ENCODE measurements at places on chromosomes 12 and 14. TPM values are rescaled to one million over a fixed set of nuclear protein-coding genes. Genes with fewer than 3 reads are reported as not detected.

The KLRF1 gene
- polyA plus RNA-seq: 0.84 TPM

DNA sequence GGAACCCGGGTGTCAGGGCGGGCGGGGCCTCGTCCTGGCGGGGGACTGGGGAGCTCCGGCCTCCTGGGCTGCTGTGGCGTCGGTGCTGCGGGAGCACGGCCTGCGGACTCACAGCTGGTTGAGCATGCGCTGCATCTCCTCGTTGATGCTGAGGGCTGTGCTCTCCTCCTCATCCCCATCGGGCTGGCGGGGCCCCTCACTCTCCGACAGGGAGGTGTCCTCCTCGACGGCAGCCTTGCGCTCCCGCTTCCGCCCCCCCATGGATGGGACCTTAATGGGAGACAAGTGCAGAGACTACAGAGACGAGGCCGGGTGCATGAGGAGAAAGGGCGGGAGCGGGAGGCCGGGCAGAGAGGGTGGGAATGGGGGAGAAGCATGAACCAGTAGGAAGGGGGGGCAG lies 7.3 kb downstream of the IFFO1 start:
- DNase-seq: no peak

- no peak for DNase-seq
Observed at GRCh38 chr12:45326358-45326975, 110.6 kb downstream of the ANO6 start.

GRCh38 chr12:19752712-19753111 lies 313.4 kb downstream of the AEBP2 start:
- no peak for DNase-seq

DNA sequence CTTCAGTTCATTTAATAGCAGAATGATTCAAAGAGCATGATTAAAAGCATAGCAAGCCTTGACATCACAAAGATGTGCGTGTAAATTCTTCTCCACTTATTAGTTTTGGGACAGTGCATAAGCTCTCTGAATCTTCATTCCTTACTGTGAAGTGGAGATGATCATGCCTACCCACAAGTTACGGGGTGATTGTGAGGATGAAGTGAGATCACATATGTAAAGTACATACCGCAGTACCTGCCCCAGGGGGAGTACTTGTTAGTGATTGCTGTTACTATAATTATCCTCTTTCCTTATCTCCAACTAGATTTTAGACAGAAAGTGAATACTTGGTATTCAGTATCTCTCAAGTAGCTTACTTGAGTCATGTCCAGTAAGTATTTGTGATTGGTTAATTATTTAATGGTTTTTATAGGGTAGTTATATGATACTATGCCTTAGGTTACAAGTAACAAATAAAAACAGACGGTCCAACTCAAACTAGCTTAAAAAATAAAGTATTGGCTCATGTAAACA lies 6.0 kb downstream of the RAD9B start:
- no peak for DNase-seq

DNA sequence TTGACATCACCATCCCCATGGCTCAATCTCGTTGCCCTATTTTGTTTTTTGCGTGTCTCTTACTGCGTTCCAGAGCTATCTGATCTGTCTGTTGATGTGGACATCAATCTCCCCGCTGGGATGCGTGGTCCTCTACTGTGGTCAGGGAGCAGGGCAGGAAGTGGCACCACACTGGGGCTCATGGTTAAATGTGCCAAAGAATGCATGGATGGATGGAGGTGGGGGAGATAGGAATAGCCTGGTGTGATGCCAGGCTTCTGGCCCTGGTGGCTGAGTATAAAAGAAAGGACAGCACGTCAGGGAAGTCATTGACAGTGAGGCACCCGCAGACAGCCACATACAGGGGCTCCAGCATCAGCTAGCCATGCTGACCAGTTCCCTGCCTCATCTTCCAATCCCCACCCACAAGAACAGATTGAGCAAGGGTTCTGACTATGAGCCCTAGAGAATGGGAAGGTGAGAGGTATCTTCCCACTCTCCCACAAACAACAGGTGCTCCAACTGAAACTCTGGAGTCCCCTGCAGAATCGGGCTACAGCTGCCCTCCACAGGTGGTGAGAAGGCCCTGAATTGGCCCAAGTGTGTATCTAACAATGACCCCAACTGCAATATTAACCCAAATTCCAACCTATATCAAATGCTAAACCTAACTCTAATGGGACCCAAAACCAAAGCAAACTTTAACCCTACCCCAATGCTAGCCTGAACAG lies 2.7 kb upstream of the BEGAIN start:
- no peak for DNase-seq

DNA sequence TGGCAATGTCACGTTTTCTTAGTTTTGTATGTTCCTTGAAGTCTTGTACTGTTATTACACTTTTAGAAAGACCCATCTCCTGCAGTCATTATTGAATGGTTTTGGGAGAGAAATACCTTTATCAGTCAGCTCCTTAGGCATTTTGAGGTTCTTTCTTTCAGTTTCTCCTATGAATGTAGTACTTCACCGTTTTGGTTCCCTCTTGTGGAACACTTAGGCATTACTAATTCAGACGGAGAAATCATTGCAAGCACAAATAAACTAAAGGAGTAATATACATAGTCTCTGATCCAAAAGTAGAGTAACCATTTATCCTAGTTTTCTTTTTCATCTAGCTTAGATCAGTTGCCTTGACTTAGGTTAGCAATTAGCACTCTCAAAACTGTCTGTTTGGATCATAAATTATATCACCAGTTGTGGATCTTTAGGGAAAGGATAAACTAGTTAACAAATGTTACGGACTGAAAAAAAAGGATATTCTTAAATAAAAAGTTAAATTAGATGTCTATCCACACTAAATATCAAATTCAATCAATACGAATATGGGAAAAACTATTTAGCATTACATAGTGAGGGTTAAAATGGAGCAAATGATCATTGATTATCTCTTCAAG lies 1538.3 kb upstream of the SEL1L start:
- DNase-seq: no peak

DNA sequence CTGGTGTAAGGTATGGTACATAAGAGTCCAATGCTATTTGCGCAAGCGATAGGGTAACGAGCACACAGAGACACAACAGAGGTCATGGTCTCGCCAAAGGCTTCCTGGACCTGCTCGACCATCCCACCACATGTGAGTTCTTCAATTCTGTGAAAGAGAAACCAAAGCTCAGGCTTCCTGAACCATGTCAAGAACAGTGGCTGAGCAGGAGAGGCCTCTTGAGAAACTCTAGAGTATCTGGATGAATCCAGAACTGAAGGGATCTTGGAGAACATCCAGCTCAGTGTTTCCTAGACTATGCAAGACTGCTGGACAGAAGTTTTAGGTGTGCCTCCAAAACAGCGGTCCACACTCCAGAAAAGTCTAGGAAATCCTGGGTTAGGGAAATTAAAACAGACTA lies 114.5 kb downstream of the TRAFD1 start:
- no peak for DNase-seq

The CDC42BPB gene
- polyA plus RNA-seq: 78.6 TPM

DNA sequence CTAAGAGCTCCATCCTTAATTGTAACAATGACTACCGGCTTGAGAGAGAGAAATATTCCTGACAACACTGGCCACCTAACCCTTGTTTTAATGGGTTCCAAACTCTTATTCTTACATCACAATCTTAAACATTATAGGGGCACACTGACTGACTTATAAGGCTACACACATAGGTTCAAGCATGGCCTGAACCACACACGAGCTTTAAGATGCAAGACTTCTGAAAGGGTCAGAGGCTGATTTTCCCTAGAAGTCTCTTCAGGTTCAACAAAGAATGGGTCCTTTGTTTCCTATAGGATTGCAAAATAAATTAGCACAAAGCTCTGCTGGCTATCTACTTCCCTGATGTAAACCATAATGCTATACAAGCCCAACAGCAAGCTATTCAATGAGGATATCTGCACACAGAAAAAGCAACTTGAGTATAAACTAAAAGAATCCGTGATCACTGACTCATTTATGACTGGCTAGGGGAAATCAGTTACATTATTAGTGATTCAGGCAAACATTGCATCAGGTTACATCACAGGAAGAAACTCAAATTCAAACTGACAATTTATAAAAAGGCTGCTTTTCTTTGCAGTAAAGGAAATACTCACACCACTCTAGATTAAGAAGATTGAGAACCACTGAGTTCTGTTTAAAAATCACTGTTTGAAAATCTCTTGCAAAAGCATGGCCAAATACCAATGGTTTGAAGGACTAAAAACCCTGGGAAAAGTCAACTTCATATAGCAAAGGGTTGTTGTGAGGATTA lies 8.5 kb downstream of the BTG1 start:
- no peak for DNase-seq

DNA sequence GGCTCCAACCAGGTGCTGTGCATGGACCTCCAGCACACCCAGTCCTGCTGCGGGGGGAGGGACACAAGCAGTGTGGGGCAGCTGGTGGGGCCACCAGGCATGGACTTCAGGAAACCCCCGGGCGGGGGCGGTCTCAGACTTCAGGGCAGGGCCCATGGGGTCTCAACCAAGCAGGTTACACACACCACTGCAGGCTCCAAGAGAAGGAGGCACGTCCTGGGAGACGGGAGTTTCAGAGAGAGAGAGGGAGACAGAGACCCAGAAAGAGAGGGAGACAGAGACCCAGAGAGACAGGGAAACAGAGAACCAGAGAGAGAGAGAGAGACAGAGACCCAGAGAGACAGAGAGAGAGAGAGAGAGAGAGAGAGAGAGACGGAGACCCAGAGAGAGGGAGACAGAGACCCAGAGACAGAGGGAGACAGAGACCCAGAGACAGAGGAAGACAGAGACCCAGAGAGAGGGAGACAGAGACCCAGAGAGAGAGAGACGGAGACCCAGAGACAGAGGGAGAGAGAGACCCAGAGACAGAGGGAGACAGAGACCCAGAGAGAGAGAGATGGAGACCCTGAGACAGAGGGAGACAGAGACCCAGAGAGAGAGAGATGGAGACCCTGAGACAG lies 128.9 kb downstream of the NCOR2 start:
- no peak for DNase-seq

The IAPP gene
- polyA plus RNA-seq: not detected

DNA sequence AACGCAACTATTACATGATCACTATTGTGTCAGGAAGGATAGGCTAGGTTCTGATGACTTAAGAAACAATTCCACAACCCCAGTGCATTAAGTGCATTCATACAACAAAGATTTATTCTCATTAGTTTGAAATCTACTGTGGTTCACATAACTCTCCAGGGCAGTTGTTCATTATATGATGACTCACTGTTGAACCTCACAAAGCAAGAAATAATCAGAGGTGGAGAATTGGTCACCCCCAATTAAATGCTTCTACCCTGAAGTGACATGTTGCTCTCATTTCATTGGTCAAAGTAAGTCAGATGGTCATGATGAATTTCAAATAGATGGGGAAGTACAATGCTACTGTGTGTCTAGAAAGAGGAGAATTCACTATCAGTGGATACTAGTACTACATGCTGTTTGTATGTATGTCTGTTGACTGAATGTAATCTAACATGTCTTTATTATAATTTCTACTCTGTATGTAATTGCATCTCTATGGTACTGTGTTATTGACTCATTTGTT lies 6.1 kb upstream of the HELB start:
- DNase-seq: no peak

GRCh38 chr12:114812858-114813761 lies 129.1 kb upstream of the TBX3 start:
- peak; percentile 63 for DNase-seq

DNA sequence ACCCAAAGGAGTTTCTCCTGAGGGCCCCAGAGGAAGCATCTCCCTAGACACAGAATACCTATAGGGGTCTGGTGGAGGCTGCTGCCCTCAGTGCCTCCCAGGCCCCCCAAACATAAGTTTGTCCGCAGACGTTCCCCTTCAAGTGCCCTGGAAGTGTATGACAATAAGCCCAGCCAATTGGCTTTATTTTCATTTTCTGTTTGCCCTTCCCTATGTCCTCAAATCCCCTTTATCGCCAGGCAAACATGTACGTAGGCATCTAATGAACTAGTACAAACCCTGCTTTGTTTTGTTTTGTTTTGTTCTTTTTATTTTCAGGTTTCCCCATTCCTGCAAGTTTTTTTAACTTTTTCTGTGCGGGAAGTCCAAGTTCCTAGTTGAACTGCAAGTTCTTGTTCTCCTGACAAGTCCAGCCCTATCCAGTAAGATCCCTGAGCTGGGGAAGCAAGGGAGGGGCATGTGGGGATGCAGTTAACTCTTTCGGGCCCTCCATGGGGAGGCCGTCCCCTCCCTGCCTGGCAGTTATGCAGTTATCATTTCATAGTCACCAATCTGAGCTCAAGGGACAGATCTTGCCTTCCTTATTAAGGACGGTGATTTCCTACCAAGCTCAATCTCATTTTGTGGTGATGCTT lies 141.9 kb downstream of the KCNA5 start:
- no peak for DNase-seq

GRCh38 chr14:91904483-91904882 lies 37.1 kb upstream of the TC2N start:
- no peak for DNase-seq

GRCh38 chr12:89346741-89347324 lies 5.5 kb downstream of the DUSP6 start:
- DNase-seq: no peak

- DNase-seq: no peak
Observed at GRCh38 chr14:22997676-22998323, 12.1 kb downstream of the C14orf93 start.

DNA sequence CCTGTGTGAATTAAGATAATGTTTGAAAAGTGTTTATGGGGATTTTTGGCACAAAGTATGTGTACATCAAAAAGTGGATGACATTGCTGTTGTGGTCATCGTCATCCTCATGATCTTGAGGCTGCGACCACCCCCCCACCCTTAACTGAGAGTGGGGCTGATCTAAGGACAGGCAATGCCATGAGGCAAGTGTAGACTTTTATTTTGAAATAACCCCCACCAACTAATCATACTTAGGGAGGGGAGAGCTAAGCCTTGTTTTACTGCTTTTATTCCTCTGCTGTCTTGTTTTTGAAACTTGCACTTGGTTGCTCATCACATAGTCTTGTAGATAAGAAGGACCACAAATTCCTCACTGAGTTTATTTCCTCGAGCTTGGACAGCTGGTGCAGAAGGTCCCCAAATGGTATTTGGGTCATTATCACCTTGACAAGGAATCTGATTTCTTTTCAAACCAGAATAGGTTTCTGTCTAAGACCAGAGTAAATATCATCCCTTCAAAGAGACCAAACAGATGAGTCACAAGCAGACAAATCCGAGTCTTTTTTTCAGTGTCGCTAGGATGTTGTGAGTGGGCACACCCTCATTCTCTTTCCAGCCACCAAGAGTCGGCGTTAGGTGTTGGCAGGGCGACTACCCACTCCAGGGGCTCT lies 23.9 kb upstream of the SMOC1 start:
- DNase-seq: no peak

GRCh38 chr12:67413577-67413976 lies 144.4 kb downstream of the CAND1 start:
- DNase-seq: no peak
